Central memory CD8-positive, alpha-beta T cell (primary cell): ENCODE measurements at places on chromosomes 7 and 10.

DNA sequence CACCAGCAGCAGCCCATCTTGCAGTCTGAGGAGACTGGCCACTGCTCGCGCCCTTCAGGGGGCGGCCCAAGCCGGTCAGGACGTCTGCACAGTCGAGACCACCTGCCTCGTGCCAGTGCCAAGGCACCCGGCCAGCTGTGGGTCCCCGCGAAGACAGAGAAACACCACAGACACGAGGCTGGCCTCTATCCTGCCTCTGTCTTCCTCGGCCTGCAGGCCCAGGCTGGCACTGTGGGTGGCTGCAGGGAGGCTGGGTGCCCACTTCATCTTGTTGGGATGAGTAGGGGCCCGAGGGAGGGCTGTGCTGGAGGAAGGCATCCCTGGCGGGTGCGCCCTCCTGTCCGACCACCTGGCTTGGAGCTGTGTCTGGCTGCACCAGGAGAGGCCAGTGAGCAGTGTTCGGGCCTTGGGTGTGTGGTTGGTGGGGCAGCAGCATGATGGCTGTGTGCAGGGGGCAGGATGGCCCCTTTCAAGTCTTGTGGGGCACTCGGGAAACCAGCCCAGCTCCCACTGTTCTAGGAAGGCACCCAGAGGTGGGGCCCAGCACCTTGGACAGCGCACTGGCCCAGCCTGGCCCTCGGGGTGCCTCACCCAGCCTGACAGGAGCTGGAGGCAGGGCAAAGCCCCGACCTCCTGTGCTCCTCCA, 7.3 kb downstream of the DPYSL4 start:
- DNase-seq: no peak
- no peaks in the 10 kb centered on the region for H3K4me1 ChIP-seq
- no peak overlapping the region for H3K27ac ChIP-seq
- no peaks in the 10 kb centered on the region for H3K36me3 ChIP-seq

- no peaks in the 10 kb centered on the region for H3K4me1 ChIP-seq
- H3K27me3 ChIP-seq: no peaks in the 10 kb centered on the region
- no peak overlapping the region for H3K27ac ChIP-seq
- H3K4me3 ChIP-seq: no peak overlapping the region
- no peaks in the 10 kb centered on the region for H3K36me3 ChIP-seq
These were observed 180.9 kb downstream of the REEP3 start for GRCh38 chr10:63702092-63702491.

DNA sequence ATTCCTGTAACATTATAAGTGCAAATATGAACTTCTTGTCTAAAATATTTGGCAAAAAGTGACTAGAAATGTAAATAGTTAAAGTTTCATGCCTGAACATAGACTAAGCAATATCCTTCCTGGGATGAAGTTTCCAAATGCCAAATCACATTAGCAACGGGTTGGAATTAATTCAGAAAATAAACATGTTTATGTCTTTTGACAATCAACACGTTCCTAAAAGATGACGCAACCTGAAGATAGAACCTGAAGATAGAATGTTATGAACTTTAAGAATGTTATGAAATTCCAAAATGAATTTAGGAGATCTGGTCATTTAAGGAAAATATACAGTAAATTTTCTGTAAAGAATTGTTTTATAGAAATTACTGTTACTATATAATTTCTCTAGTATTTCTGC, 9.2 kb downstream of the LAMB4 start:
- H3K27ac ChIP-seq: no peak overlapping the region
- no peak for DNase-seq
- no peak overlapping the region for H3K4me3 ChIP-seq
- H3K36me3 ChIP-seq: no peaks in the 10 kb centered on the region
- H3K4me1 ChIP-seq: no peaks in the 10 kb centered on the region

- no peaks in the 10 kb centered on the region for H3K27me3 ChIP-seq
- DNase-seq: no peak
- H3K4me3 ChIP-seq: peak overlapping the region; percentile 40
- H3K4me1 ChIP-seq: peaks cover 5% of the 10 kb centered on the region
These were observed 36.2 kb downstream of the NOLC1 start for GRCh38 chr10:102188298-102188940.

DNA sequence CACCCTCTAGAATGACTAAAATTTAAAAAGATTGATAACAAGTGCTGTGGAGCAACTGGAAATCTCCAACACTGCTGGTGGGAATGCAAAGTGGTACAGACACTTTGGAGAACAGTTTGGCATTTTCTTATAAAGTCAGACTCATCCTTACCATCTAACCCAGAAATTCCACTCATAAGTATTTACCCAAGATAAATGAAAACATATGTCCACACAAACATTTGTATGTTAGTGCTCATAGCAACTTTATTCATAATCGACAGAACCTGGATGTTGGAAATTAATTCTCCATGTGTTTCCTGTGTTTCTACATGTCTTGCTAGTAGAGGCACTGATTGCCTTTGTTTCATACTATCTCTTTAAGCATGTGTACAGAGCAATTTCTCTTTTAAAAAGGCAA, 282.4 kb downstream of the AHR start:
- no peaks in the 10 kb centered on the region for H3K36me3 ChIP-seq
- H3K4me1 ChIP-seq: no peaks in the 10 kb centered on the region
- DNase-seq: no peak

- H3K4me1 ChIP-seq: no peaks in the 10 kb centered on the region
- peaks cover 19% of the 10 kb centered on the region for H3K27me3 ChIP-seq
- no peak overlapping the region for H3K27ac ChIP-seq
- no peaks in the 10 kb centered on the region for H3K36me3 ChIP-seq
- DNase-seq: no peak
- no peak overlapping the region for H3K4me3 ChIP-seq
These were observed 198.9 kb upstream of the AUTS2 start for GRCh38 chr7:69399401-69399800.

- H3K4me1 ChIP-seq: peaks cover 12% of the 10 kb centered on the region
- H3K27ac ChIP-seq: no peak overlapping the region
These were observed 57.8 kb downstream of the MICU1 start for GRCh38 chr10:72567889-72568640.

DNA sequence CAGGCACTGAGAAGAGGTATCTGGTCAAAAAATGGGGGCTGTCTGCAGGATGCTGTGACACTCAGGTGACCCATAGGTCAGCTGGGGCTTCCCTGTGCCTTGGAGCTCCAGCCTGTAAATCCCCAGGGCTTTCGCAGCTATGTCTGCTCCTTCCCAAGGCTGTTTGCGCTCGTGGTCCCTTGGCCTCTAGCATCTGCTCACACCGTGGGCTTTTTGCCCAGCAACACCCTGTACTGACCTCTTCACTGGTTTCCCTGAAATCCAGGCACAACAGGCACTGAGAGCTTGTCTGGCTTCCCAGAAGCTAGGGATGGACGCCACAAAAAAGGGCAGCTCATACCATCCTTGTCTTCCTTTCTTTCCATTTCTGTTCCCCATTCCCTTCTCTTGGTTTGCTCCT, 280.3 kb upstream of the HABP2 start:
- DNase-seq: no peak
- H3K4me3 ChIP-seq: no peak overlapping the region
- H3K36me3 ChIP-seq: peaks cover 2% of the 10 kb centered on the region
- no peaks in the 10 kb centered on the region for H3K27me3 ChIP-seq
- H3K4me1 ChIP-seq: no peaks in the 10 kb centered on the region

DNA sequence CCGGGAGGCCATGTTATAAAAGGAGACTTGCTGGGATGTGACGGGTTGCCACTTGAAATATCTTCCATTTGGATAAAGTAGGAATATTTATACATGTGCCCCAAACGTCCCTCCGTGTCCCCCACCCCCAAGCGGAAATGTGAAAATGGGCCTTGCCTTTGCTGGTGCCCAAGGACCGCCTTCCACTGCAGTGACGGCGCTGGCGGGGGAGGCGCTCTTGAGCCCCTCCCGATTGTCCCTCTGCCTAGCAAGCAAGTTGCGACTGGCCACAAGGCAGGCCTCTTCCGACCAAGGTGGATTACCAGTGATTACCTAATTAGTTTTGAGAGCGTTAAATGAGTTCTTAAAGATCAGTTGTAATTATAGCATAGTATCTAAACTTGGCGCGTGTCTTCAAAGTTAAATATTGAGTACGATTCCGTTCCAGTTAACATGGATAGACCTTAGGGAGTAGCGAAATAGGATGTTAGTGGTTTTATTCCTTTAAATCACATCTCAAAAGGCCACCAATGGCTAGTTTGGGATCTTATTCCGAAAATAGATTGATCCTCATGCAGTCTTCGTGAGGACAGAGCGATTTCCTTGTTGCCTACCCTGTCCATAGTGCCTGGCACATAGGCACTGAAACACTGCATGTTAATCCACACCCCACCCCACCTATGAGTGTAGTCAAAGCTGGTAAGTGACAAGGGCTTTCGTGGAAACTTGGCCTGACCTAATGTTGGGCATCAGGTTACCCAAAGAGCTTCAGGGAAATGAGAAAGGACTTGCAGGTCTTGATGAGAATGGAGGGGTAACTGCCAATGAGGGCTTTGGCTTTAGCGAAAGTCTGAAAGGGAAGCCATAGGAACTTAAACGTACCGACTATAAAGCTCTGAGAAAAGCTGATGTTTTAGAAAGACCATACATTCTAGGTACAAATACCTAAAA, 1.1 kb downstream of the PPIA start:
- H3K27ac ChIP-seq: peak overlapping the region; percentile 98
- DNase-seq: peak; percentile 67
- H3K4me1 ChIP-seq: peaks cover 32% of the 10 kb centered on the region
- H3K27me3 ChIP-seq: no peaks in the 10 kb centered on the region
- H3K4me3 ChIP-seq: peak overlapping the region; percentile 94

DNA sequence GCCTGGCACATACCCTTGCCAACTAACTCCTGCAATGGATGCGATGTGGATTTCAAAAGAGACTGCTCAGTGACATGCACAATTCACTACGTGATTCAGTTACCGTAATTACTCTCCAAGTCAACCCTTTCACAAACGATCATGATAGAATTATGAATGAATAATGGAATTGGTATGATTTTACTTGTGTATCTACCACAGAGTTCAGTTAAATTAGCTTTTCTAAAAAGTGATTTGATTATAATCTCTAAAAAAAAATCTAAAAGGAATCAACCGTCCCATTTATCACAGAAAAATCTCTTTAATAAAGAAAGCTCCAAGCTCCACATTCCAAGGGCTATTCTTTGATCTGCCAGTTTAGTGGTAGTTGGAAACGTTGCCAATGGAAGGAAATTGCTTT, 30.4 kb upstream of the RSU1 start:
- H3K27ac ChIP-seq: no peak overlapping the region
- no peak for DNase-seq
- H3K4me1 ChIP-seq: no peaks in the 10 kb centered on the region
- H3K4me3 ChIP-seq: no peak overlapping the region

- H3K27me3 ChIP-seq: no peaks in the 10 kb centered on the region
- H3K4me3 ChIP-seq: no peak overlapping the region
- H3K4me1 ChIP-seq: no peaks in the 10 kb centered on the region
- no peaks in the 10 kb centered on the region for H3K36me3 ChIP-seq
- no peak for DNase-seq
These were observed 276.6 kb downstream of the PAXIP1 start for GRCh38 chr7:154726368-154726767.

DNA sequence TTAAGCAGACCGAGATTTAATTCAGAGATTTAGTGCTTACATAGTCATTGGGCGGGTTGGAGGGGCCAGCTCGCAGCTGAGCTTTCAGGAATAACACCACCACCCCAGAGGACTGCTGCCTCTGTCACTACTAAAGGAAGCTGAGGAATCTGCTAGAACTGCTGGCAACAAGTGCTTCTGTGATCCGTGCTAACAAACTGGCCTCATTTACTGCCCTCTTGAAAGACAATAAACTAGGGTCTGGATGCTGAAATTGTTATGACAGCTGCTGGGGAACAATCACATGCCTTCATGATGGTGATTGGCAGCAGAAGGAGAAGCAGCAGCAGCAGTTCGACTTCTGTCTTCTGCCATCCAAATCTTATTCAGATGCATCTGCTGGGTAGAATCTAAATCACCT, 285.5 kb upstream of the TAC1 start:
- no peak overlapping the region for H3K4me3 ChIP-seq
- no peaks in the 10 kb centered on the region for H3K27me3 ChIP-seq
- no peak overlapping the region for H3K27ac ChIP-seq
- no peak for DNase-seq
- H3K4me1 ChIP-seq: no peaks in the 10 kb centered on the region

DNA sequence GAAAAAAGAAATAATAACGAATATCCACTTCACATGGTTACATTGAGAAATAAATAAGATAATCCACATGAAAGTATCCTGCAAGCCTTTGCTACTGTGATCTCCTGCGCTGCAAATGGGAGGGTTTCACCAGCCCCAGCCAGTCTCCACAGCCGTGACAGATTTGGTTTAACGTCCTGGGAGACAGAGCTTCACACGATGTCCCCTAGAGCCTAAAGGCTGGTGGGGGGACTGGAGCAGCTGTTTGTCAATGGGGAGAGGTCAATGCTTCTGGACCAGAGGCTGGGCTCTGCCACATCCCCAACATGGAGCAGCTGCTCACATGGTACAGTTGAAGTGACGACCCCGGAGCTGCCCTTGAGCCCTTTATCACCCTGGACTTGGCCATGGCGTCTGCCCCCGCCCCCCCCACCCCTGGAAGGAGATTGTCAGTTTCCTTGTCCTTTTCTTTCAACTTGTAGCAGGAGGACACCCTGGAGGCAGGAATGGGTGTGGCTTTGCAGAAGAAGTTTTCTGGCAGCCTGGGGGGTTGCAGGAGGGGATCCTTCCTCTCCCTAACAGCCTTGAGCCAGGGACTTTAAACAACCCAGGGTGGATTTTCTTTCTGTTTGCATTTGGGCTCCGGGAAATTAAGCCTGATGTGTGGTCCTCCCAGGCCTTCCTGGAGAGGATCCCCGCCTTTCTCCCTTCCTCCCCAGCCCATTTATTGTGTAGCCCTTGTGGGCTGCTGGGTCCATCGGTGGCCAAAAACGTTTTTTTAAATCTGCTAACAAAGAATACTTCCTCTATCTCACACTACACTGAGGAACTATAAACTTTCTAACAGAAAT, 37.0 kb upstream of the MXI1 start:
- no peaks in the 10 kb centered on the region for H3K36me3 ChIP-seq
- DNase-seq: no peak
- no peak overlapping the region for H3K4me3 ChIP-seq
- peaks cover 32% of the 10 kb centered on the region for H3K4me1 ChIP-seq
- H3K27ac ChIP-seq: no peak overlapping the region
- peaks cover 91% of the 10 kb centered on the region for H3K27me3 ChIP-seq

GRCh38 chr7:114789871-114790311, 132.0 kb upstream of the MDFIC start:
- no peak overlapping the region for H3K4me3 ChIP-seq
- DNase-seq: no peak
- peaks cover 22% of the 10 kb centered on the region for H3K27me3 ChIP-seq
